Stimulated activated CD4-positive, alpha-beta T cell treated with anti-CD3 and anti-CD28 coated beads, Interleukin-1b, Interleukin-23, amount 100 ng/mL, for 24 hours (primary cell): ENCODE measurements at places on chromosomes 3 and 15.

DNA sequence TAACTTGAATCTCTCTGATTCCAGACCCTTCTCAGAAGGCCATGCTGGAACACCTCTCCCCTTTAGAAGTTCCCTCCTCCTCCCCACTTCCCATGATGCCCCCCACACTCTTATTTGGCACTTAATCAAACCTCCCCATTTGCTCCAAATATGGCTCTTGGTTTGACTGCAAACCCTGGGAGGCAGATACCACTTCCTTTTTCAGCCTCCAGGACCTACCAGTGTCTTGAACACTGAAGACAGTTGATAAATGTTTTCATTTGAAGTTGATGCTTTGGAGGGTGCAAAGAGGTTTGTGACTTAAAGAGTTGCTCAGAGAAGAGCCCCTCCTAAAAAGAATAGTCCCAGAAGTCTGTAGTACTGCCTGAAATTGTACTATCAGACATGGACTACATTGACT is 61.5 kb downstream of the SEMA5B start:
- DNase-seq = no peak

DNA sequence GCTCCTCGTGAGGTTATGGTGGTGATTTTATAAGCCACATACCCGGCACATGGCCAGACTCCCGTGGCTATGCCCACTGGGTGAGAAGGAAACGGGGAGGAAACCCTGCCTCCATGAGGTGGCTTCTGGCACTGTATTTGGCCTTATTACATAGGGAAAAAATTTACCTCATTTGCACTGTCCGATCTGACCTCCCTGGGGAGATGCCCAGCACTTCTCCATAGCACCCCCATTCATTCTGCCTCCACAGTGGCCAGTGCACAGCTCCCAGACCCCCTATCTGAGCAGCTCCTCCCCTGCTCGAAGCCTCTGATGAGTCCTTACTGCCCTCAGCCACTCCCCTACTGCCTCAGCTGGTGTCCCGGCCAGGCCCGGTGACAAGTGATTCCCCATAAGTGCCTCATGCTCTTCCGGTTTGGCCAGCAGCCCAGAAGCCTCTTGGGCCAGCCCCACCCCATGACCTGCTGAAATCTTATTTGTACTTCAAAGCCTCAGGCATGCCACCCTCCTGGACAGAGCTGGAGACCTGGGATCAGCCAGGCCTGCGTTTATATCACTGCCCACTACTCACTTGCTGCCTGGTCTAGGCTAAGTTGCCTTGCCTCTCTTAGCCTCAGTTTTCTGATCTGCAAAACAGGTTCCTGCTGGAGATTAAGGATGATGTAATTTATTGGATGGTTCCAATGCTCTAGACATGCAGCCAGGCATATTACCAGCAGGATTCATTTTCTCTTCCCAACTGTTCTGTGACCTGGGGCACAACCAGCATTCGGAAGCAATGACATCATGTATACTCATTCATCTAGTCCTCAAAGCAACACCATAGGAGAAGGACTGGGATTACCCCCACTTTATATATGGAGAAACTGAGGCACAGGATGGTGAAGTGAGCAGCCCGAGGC is 30.6 kb upstream of the SLC6A6 start:
- no peak for DNase-seq

DNA sequence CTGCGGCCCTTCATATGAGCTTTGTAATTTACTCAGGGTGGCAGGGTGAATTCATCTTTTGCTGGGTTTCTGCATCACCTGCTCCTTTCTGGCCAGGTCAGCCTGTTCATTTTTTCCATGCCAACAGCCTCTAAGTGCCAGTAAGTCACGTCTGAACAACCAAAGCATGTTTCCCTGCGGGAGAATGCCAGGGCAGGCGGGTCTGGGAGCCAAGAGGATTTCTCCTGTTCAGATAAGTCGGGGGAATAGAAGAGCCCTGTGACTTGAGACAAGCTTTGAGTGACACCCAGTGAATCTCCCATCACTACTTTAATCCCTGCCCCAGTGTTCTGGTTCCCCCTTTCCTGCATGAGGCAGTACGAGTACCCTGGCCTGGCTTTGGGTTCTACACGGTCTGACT is 153.1 kb downstream of the PGPEP1L start:
- DNase-seq = no peak

- no peak for DNase-seq
Observed at GRCh38 chr3:49327485-49327884, 12.4 kb downstream of the USP4 start.

DNA sequence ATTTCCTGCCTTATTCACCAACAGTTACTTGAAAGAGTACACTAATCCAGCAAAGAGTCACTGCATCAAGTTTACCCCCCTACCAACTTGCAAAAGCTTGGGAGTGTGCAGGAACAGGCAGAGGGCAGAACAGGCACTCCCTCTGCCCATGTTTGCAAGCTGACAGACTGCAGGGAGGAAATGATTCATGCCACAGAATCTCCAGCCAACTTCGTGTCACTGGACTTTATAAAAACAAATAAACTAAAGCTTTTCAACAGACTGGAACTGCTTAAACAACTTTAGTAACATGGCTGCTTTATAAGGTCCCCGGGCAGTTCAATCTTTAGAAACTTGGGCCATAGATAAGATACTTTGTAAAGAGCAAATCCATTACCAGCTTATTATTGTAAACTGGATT is 129.5 kb downstream of the THRB start:
- no peak for DNase-seq

DNA sequence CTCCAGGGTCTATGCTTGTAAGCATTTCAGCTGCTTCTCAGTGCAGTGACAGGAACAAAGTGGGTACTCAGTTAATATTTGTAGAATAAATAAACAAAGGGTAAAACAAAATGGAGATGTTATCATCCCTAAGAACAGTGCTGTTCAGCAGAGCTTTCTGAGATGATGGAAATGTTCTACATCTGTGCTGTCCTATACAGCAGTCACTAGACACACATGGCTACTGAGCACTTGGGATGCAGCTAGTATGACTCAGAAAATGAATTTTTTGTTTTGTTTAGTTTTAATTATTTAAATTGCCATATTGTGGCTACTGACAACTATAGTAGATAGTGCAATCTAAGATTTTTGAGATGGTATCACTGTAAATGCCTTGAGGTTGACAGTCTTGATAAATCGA is 283.8 kb upstream of the ADAMTS9 start:
- no peak for DNase-seq
